Stimulated activated CD4-positive, alpha-beta T cell treated with anti-CD3 and anti-CD28 coated beads, Interleukin-12 subunit alpha, Interleukin-12 subunit beta, amount 100 ng/mL, for 24 hours (primary cell): ENCODE measurements at places on chromosomes 7 and 10.

GRCh38 chr7:108045154-108045553, 42.2 kb upstream of the LAMB1 start:
- no peak for DNase-seq

GRCh38 chr10:123327450-123327849, 173.2 kb downstream of the BUB3 start:
- no peak for DNase-seq

DNA sequence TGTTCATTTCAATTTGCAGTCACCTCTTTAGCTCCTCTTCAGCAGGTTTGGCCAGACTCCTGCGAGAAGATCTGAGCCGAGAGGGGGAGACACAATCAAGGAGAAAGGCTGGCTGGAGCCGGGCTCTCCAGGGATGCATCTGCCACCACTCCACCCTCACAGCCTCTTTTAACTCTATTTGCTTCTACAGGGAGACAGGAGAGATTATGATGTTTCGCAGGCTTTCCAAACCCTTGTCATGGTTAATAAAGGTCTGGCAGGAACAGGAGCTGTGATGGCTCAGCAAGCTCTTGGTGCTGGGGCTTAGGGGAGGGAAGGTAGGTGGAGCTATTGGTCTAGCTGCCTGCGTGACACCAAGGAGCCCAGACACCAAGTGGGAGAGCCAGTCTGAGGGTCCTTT, 448.1 kb upstream of the PODXL start:
- DNase-seq: no peak

DNA sequence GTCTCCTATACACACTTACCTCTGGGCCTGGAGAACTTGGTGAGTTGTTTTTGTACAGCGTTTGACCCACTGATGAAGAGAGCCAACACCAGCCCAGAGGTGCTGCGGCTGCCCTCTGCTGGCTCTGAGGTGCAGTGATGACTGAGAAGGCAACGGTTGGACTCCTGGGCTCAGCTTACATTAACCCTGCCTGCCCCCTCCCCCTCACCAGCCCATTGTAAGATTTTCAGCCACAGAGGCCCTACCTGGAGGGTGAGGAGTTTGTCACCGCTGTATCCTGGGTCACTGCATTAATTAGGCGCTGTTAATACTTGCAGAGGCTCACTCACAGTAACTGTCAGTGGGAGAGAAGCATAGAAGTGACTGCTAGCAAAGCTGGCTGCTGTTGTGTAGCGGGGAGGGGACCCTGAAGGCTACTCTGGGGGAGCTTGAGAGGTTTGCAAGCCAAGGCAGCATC, 19.0 kb upstream of the ANKRD2 start:
- DNase-seq: peak; percentile 46

- DNase-seq: no peak
Measured at GRCh38 chr10:101858723-101859500, 15.3 kb upstream of the KCNIP2 start.

DNA sequence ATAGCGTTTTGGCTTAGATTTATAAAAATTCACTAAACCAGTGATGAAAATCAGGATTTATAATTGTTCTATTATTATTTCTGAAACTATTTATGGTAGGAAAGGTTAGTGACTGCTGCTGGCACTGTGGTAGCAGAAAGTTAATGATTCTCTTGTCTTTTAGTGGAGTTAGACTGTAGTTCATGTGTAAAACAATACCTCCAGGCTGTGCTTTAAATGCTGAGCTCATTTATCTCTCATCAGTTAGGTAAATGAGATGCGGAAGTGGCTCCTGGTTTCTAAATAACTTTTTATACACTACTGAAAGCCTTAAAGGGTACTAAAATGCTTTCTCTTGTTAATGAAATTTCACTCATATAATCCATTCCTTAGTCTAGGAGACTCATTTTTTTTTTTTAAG, 326.8 kb upstream of the POT1 start:
- no peak for DNase-seq

DNA sequence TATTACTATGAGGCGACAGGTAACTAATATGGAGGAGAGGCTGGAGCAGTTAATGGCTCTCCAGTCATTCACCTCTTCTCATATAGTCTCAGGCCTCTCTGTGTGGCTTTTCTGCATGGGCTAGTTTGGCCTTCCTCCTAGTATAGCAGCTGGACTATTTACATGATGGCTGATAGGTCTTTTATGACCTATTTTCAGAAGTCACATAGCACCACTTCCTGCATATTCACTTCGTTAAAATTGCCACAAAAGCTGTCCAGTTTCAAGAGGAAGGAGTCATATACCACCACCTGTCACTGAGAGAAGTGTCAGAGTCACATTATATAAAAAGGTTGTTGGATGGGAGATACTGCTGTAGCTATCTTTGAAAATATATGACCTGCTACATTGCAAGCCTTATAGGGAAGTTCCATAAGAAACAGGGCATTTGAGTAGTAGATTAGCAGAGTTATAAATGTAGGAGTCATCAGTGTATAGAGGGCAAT, 8.0 kb upstream of the DMTF1 start:
- DNase-seq: no peak

DNA sequence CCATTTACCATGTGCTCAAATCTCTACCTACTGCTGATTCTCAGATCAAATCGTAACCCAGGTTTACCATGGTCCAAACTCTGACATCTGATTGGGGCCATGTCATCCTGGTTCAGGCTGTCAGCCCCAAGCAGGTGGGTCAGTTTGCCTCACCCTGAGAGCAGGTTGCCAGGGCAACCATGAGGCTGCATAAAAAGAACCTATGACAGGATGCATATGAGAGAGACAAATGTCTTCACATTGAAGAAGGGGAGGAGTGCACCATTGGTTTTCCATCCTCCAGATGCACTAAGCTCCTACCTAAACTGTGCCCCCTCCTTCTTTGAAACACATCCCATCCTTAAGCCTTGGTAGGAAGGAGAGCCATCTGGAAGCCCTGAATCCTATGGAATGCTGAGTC, 10.2 kb downstream of the PRSS1 start:
- no peak for DNase-seq

DNA sequence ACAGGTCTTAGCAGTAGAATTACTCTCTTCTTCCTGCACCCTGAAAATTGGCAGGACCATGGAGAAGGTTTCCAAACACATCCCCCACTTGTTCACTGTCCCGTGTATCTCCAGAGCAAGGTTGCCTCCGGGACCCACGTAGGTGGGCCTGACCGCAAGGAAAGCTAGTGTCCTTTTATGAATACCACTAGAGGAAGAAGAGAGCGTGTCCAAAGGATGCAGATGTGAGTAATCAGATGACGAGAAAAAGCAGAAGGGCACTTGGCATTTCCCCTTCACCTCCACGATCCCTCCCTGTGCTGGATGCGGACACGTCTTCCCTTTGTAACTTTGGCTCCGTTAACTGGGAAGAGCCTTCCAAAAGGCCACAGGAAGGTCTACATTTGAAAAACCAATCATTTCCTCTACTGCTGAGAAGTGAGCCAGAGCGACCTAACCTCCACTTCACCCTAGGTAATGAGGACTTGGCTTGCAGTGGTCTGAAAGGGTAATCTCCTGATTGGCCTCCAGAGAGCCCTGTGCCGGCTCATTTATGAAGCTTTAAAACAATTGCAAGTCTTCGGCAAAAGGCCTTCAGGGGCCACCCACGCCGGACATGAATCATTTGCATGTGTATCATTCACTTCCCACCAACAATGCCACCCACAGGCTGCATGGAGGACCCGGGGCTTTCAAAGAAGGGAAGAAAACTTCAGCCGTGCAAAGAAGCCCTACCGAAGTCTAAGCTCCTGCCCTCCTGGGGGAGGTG, 55.4 kb downstream of the LYZL1 start:
- no peak for DNase-seq

GRCh38 chr7:20409961-20410360, 79.3 kb downstream of the ITGB8 start:
- no peak for DNase-seq

- no peak for DNase-seq
Measured at GRCh38 chr7:64886956-64887545, 16.0 kb upstream of the ZNF273 start.

- no peak for DNase-seq
Measured at GRCh38 chr7:85489498-85489897, 302.6 kb upstream of the SEMA3D start.

GRCh38 chr7:105270117-105270516, 118.6 kb downstream of the SRPK2 start:
- no peak for DNase-seq

DNA sequence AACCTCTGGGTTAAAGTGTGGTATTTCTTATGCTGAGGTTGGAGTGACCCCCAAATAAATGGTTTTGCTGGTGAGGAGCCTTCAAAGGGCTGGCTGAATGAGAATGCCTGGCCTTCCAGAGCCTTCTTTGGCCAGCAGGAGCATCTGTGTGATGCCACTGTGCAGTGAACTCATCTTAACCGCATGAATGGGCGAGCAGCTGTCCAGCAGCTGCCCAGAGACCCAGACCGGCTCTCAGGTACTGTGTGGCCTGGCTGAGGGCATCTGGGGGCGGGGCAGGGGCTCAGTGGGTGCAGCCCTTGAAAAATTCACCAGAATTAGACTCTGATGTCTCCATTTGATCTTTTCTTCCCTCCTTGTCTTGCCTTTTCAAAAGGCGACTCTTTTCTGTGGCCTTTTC, 59.0 kb downstream of the SYPL1 start:
- DNase-seq: no peak

- no peak for DNase-seq
Measured at GRCh38 chr7:12771378-12771877, 84.0 kb downstream of the ARL4A start.

DNA sequence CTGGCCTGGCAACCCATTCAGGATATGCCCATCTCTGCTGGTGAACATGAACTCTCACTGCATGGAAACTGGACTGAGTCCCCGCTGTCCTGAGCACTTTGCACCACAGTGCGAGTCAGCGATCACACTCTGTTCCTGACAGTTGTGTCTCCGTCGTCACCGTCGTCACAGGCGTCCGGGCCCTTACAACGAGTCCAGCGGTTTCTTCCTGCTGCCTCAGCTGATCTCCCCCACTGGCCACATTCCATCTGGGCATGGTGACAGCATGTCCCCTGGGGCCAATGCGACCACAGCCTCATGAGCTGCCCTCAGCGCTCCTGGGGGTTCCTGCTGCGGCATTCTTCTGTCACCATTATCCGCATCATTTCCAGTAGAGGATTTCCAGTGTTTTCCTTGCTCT, 76.8 kb upstream of the KLF6 start:
- DNase-seq: no peak

DNA sequence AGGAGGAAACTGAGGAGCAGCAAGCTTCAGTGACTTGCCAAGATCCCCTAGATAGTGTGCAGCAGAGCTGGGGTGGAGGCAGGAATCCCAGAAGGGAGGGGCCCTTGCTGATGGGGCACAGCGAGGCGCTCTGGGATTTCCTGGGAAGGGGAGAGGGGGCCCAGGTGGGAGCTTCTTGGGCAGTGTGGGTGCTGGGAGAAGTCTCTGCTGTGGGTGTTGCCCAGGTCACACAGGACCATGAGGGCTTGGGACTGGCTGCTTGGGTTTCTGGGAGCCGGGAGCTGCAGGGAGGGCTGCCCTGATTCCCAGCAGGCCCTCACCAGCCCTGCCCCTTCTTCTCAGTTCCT, 55.2 kb downstream of the TSPAN15 start:
- DNase-seq: no peak

- DNase-seq: no peak
Measured at GRCh38 chr10:14023673-14024328, 306.9 kb downstream of the FRMD4A start.

DNA sequence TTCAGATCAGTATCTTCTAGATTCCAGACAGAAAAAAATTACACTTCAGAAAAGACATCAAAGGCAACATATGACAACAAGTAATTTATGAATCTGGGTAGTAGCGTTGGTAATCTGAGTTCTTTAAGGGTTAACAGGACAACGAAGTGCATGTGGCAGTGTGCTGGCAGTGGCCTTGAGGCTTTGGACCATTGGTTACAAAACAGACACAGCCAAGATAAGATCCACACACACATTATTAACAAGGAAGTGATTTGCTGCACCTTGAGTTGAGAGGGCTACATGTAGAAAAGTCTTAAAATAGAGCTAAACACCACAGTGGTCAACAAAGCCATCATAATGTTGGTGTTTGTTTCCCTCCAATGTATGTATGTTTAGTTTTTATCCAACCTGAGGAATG, 40.6 kb downstream of the AKR1D1 start:
- DNase-seq: no peak

DNA sequence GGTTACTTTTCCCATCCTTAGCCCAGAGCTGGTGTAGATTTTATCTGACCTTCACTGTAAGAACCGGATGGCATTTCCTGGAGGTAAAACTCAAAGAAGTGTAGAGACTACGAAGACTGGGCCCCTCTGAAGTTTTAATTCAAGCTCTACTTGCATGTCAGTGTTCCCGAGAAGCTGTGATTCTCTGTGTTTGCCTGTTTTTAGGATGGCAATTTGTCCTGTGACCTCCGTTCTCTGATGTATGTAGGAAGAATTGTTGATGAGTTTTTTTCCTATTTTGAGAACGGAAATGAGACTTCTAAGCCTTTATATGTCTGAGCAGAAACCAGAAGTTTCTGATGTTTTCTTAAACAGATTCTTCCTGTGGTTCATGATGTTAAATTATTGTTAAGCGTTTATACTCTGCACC, 94.1 kb downstream of the CDCA7L start:
- DNase-seq: no peak

DNA sequence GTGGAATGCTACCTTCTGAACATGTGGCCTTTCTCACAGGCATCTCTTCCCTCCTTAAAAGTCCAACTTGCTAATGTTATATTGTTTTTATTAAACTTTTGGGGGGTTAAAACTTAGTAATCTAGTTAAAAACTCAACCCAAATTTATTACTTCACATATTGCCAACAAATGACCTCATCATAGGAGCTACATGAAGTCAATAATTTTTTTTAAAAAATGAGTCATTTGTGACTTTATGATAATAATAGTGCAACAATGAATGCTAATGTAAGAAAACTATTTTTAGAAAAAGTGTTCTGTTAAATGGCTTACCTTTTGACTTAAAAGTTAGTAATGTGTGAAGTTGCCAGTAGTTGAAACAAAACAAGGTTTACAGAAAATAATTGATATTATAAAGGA, 325.9 kb upstream of the FZD1 start:
- DNase-seq: no peak

DNA sequence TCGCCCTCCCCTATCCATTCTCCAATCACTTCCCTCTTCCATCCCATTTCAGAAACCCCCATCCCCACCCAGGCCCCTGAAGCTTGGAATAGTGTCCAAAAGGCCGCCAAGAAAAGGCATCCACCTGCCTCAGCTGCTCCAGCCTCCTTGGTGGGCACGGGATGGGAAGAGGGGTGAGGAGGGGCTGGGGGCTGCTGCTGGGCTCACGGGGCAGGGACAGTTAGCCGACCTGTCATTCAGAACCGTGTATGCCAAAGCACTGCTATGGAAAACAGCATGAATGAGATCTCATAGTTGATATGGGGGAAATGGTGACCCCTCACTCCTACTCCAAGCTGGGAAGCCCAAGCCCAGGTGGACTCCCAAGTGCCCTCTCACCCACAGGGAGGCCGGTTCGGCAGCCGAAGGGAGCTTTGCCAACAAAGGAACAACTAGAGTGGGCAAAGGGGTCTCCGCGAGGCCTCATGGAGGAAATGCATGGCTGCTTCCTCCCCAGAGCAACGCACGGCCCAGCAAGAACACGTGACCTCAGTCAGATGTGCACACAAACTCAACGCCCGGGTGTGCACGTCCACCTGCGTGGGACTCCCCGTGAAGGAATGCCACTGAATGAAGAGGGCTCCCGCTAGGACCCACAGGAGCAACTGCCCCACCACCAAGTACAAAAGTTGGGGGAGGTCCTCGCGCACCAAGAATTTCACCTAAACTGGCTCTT, 52.5 kb downstream of the EBF3 start:
- DNase-seq: no peak
